ENCODE measurements at places on chromosomes 4 and X.

DNA sequence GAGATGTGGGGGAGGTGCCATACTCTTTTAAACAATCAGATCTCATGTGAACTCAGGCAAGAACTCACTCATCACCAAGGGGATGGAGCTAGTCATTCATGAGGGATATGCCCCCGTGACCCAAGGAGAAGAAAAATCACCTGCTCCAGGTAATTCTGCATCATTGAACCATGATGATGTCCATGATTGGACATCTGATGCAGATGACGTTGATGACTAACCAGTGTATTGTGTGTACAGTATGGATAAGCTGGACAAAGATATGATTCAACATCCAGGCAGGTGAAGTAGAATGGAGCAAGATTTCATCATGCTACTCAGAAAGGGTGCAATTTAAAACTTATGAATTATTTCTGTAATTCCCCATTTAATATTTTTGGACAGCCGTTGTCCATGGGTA is 286.4 kb upstream of the SMIM31 start:
- DNase-seq = no peak

GRCh38 chrX:154114652-154115051 is 17.1 kb upstream of the MECP2 start:
- DNase-seq = no peak

- no peak for DNase-seq
These were observed 20.6 kb downstream of the ATP10D start for GRCh38 chr4:47505666-47506065.

- DNase-seq = no peak
These were observed 95.3 kb upstream of the HPRT1 start for GRCh38 chrX:134364711-134365110.

DNA sequence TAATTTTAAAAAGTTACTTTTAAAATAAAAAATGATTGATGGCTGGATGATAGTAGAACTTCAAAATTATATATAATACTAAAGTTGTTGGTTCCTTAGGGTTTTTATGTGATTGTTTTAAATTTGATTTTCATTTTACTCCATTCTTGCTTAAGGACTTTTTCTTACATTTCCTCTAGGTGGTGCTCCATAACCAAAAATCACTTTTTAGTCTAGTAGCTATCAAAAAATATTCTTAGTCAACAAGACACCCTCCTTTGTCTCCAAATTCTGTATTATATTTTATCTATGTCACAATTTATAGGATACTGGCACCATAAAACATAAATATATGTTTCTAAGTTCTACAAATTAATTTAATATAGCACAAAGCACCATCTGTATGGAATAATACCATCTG is 67.2 kb upstream of the BRWD3 start:
- no peak for DNase-seq

DNA sequence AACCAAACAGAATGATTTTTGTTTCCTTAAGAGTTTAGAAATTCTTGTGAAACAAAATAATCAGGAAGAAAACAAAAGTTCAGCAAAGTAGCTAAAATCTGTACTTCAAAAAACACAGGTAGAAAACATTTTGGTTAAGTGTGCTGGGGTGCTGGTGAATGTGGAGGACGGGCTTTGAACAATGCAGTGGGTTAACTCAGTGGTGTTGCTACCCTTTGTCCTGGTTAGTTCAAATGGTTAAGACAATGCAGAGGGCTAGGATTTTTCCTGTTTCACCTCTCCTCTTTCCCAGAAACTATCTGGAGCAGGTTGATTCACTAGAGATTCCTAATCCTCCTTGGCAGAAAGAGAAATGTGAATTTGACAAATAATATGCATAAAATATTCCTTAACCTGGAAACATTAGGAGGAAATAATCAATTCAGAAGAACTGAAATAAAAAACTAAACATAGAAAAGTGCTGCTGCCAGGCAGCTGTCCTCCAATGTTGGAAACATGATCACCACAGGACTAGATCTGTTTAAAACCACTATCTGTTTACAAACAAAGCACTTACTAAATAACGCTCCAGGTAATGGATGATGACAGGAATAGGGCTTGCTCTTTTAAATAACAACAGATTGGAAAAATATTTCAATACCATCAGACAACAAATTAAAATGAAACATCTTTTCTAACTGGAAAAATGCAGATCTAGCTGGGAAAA is 148.9 kb downstream of the MAML3 start:
- no peak for DNase-seq

- no peak for DNase-seq
These were observed 14.0 kb downstream of the DIPK2B start for GRCh38 chrX:45186643-45187026.

DNA sequence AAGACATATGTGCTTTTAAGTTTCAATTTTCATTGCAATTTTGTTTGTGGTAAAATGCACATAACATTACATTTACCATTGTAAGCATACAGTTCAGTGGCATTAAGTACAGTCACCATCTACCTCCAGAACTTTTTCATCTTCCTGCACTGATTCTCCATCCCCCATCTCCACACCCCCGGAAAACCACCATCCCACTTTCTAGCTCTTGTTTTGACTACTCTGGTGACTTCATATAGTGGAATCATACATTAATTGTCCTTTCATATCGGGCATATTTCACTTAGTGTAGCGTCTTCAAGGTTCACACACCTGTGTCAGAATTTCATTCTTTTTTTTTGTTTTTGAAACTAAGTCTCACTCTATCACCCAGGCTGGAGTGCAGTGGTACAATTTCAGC is 143.5 kb downstream of the GPR143 start:
- no peak for DNase-seq

DNA sequence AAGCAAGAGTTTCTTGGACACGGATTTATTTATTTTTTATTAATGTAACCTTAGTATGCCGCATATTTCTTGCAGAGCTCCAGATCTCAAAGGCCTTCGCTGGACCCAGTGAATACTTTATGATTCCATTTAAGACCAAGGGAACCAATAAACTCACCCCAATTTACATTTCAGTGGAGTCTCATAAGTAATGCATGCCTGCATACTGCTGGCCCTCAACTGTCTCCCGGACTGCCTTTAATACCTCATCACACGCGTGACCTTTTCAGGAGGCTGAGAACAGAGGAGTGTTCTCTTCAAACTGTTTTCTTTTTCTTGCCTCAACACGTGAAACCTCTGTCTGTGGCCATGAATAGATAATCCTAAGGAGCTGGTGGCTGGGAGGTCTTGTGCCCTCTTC is 240.9 kb downstream of the STIM2 start:
- DNase-seq = no peak

- peak; percentile 19 for DNase-seq
These were observed at the start of gene BEX5 for GRCh38 chrX:102155806-102156179. BEX5 (minus strand) TSS chrX:102155977; CDS start chrX:102154265, 1,712 bp downstream.

GRCh38 chr4:10183462-10183861 is 66.9 kb upstream of the WDR1 start:
- DNase-seq = no peak

DNA sequence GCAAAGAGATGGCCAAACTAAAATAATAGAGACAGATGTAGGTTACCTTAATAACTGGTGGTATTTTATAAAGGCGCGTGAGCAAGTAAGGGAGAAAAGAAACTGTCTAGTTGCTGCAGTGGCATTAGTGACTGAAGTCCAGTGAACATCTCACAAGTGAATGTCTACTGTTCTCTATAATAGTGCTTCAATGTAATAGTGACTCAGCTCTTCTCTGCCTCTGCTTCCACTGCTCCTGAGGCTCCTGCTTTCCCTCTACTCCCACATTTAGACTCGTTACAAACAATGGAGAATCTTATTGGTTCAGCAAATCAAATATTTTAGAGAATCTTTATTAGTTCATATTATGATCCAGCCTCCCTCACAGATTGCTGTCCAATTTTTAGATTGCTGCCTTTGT is 779.1 kb upstream of the HTR2C start:
- no peak for DNase-seq

DNA sequence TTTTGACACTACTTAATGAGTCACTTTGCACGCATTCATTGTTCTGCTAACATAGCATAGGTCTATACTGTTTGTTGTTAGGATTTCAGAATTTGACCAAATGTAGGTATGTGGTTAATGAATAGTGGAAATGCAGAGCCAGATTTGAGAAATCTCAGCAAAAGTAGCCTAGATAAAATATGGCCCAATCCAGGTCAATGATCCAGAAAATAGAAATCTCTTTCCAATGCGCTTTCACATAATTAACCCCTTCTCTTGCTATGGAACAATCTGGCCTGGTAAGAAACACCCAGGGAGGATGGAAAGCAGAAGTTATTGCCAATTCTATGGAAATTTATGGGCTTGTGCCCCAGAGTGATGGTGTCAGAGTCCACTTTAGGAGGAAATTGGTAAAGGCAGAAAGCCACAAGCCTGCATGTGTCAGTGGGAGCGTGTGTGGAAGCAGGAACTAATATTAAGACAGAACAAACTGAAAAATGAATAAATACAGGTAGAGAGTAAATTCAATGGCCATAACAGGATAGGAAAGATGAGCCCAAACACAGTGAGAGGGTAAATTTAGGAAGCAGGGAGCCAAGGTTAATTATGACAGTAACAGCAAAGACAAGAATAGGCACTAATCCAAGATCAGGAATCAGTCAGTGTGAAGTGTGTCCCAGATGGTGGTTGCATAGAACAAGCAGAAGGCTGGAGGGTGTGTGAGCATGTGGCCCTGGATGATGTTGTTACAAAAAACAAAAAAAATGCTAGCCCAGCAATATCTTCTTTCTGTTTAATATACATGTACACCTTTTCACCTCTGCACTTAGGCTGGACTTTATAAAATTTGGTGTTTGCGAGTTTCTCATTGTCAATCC is 102.9 kb downstream of the SYTL5 start:
- DNase-seq = no peak

GRCh38 chrX:74160358-74160757 is 143.6 kb upstream of the ZCCHC13 start:
- no peak for DNase-seq

DNA sequence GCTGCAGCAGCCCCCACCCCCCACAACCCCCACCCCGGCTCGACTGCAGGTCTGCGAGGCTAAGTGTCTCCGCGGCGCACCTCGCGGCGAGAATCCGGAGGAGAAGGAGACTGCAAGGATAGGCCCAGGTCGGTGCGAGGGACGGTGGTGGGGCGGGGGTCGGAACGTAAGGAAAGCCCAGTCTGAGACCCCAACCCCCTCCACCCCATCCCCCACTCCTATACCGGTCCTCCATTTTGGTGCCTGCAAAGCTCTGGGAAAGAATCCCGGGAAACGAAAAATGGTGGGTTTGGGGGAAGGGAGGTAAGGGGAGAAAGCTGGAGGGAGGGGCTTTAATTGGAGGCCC is 614 bp downstream of the BEX3 start:
- no peak for DNase-seq

GRCh38 chrX:155215443-155216178 is 649 bp upstream of the VBP1 start:
- no peak for DNase-seq

DNA sequence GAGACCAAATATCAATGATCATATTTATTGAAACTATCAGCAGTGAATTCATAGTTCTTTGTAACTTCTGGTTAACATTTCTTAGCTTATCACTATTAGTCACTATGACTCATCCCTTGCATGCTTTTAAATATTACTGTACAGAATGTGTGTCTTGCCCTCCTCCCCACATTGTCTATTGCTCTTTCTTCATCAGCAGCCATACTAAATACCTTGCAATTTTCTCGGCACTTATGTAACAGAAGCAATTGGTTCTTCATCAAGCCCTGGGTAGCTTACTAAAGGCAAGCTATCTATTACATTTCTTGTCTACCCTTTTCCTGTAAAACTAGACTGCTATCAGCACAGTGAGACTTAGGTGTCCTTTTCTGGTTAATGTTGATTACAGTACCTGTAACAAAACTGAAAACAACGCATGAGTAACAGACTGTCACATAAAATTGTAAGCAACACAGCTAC is 8.2 kb downstream of the KLHL4 start:
- no peak for DNase-seq

DNA sequence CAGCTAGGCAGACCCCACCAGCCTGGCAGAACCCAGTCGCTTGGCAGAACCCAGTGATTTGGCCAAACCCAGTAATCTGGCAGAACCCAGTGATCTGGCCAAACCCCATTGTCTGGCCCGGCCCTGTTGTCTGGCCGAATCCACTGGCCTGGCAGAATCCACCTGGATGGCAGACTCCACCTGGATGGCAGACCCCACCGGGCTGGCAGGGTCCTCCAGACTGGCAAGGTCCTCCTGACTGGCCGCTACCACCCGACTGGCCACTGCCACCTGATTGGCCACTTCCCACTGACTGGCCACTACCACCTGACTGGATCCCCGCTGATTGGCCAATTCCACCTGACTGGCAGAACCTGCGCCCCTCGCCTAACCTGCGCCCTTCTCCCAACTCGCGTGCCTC is 3.2 kb downstream of the MAGED1 start:
- DNase-seq = no peak

GRCh38 chrX:32448320-32448719 is 763.0 kb downstream of the DMD start:
- DNase-seq = no peak

DNA sequence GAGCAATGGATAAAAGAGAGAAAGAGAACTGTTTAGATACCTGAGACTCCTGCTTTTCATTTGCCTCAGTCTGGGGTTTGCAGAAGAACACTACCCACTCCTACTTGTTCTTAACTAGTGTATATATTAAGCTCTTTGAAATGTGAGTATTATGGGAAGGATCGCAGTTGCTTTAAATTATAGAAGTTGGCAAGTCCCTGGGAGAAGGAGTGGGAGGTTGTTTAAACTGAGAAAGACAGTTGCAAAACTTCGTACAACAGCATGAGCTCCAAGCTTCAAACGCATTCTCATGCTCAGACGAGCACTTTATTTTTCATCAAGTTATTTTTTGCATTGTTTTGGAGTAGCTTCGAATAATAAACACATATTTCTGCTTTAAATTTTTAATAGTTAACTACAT is 88.1 kb upstream of the C1QTNF7 start:
- no peak for DNase-seq

- no peak for DNase-seq
These were observed 54.9 kb downstream of the LINC00632 start for GRCh38 chrX:140764401-140764919.

DNA sequence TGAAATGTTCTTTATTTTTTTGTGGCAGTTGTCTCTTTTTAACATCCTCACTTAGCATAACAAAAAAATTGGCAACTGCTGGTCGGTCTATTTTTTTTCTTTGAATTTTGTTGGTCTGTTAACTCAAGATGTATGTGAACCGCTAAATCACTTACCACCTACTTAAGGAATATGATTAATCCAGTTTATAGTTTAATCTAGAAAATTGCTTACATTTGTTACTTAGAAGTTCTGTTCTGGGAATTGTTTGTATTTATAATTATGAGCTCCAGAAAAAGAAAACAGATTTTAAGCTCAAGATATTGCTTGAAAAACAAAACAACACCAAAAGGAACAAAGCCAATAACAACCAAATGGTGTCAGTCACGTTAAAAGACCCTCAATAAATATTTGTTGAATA is 66.1 kb upstream of the KLHL13 start:
- no peak for DNase-seq

Measured in activated CD8-positive, alpha-beta memory T cell treated with anti-CD3 and anti-CD28 coated beads for 4 hours (primary cell).